ENCODE measurements at places on chromosomes 5 and 9.
A peak's percentile ranks its signal among the peaks of the same experiment; 100 is the strongest.

DNA sequence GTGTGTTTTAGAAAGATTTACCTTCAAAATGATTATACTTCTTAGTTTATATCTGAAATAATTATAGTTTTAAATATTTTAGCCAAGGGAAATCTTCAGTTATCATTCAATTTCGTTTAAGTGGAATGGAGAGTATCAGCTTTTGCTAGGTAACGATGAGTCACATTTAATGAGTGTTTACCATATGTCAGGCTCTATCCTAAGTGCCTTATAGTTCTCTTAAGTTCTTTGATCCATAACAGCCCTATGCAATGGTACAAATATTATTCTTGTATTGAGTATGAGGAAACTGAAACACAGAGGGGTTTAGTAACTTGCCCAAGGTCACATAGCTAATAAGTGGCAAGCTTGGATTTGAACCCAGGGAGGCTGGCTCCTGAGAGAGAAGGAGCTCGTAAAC lies 37.5 kb upstream of the SHB start:
- no peak for DNase-seq

GRCh38 chr5:58810086-58810485 lies 227.2 kb downstream of the RAB3C start:
- DNase-seq: no peak

- DNase-seq: peak; percentile 93
Measured at GRCh38 chr9:37119907-37120842, at the start of gene ZCCHC7. TSS of gene ZCCHC7 (plus strand) at chr9:37120574.

- no peak for DNase-seq
Measured at GRCh38 chr5:141903261-141903660, 20.4 kb upstream of the DELE1 start.

DNA sequence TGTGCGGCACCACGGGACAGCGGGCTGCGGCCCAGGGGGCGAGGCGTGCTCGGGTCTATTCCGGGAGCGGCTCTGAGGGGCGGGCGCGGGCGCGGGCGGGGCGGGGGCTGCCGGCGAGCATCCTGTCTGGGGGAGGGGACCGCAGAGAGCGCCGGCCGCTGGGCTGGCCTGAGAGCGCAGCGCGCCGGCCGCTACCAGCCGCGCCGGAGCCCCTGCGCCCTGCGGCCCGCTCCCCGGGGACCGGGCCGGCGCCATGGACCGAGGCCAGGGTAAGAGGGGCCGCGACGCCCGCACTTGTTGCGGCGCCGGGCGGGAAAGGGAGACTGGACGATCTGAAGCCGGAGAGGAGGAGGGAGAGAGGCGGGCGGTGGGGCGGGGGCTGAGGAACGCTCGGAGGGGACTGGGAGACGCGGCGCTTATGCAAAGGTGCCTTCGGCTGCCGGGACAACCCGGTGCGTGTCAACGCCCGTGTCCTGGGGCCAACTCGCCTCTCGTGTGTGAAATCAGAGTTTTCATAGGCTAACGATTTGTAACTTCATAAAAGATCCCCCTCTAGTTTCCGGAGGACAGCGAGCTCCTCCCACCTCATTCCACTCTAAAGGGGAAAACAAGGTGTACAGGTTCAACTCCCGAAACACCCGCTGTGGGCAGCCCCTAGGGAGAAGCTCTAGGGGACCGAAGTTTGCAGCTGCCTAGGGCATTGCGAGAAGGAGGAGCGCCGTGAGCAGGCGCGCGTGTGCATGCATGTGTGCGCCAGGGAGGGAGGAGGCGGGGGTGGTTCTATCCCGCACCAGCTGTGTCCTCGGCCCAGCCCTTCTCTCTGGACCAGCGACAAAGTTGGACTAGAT lies at the start of gene AFAP1L1:
Gene AFAP1L1 (plus strand): TSS at position 144 of the 848 bp plus-strand sequence. CDS start 110 bp downstream, at position 254.
- peak; percentile 58 for DNase-seq

- no peak for DNase-seq
Measured at GRCh38 chr9:68706363-68707201, 1.5 kb downstream of the PIP5K1B start.

DNA sequence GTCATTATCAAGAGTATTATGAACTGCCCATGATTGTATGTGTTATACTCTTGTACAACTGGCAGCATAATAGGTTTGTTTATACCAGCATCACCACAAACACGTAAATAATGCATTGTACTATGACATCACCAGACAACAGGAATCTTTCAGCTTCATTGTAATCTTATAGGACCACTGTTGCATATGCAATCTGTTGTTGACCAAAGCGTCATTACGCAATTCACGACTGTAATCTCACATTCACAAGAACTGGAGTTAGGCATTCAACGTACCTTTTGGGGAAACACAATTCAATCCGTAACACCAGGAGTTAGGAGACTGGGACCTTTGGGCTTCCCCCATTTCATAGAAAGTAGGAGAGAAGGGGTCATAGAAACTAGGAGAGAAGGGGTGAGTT lies 20.4 kb upstream of the ARSI start:
- no peak for DNase-seq

DNA sequence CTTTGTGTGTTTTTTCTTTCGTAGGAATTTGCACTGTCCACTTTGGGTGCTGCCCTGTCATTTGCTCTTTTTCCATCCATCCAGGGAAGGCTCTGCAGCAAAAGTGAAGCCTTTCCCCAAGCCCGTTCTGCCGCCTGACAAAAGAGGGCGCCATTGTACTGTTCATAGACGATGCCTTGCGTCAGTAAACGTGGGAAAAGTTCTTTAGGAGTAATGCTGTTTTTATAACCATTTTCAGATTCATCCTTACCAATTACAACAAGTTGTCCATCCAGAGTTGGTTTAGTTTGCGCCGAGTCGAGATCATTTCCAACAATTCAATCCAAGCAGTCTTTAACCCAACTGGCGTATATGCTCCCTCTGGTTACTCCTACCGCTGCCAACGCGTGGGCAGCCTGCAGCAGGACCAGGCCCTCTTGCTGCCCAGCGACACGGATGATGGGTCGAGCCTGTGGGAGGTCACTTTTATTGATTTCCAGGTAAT lies 34.3 kb upstream of the RPS23 start:
- peak; percentile 16 for DNase-seq

DNA sequence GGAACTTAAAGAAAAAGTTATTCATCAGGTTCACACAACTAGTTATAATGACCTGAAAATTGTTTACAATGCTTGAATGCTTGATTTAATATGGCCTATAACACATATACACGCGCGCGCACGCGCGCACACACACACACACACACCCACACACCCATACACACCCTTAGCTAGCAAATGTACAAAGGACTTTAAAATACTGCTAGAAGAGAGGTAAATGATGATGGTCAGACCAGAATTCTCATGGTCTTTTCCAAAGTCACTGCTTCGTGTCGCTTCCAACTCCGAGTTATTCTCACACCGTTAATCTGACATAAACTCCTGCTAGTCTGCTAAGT lies 5.9 kb downstream of the LSM11 start:
- no peak for DNase-seq

GRCh38 chr9:91773156-91773555 lies 176.9 kb downstream of the ROR2 start:
- no peak for DNase-seq

GRCh38 chr5:133682451-133682850 lies 70.1 kb upstream of the FSTL4 start:
- DNase-seq: no peak

- DNase-seq: no peak
Measured at GRCh38 chr5:169268019-169268418, 32.9 kb downstream of the SLIT3 start.

DNA sequence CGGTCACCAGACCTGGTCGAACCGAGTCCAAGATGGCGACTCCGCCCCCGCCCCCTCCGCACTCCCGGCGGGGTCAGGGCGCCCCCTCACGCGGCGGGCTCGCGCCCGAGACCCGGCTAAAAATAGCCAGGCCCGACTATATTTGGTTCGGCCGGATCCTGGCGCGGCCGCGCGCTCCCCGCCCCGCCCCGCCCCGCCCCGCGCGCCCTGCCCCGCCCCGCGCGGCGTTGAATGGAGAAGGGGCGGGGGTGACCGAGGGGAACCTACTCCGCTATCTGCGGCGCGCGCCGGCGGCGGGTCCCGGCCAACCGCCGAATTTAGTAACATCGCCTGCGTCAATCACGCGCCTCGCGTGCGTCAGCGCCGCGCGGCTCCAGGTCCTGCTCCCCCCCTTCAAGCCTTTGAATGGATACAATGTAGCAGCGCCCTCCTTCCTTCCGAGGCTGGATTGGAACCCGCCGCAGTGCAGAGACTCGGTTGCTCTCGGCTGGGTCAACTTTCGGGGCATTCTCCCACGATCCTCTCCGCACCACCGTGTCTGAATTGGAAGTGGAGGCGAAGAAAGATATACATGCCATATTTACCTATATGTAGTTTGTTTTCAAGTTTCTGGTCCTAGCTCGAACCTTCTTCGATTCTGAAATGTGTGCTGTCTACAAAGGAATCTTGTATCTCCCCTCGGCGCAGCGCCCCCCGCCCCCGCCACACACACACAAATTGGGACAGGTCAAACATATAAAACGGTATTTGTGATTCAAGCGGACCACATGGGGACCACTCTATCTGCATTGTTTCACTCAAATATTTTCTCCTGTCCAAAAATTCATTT lies 1.6 kb upstream of the NR4A3 start:
- DNase-seq: peak; percentile 93

- DNase-seq: no peak
Measured at GRCh38 chr9:79719021-79719420, 147.3 kb downstream of the TLE4 start.

DNA sequence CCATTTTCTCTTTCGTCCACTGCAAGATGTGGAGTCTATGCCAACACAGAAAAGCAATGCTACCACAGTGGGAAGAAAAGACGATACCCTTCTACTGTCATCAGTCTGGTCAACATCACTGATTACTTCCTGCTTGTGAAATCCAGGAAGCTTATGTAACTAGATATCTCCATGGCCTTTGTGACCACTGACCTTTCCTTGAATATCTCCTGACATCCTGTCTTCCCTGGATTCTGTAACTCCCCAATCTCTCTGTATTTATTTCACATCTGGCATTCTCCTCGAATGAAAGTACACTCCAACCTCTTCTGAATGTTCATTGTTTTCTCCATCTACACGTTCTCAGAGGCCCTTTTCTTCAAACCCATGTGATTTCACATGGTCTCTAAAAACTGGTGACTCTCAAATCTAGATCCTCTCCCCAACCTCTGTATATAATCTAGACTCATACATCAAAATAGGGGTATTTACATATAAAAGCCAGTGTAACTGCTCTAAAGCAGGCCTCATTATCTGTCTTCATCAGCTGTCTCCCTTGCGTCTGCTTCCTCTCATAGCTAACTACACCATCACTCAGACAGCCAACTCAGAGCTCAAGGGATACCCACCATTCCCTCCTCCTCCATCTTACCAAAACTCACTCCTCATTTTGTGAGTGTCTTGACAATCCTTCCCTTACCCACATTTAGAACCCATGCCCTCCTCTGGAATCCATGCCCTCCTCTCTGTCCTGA lies 156.8 kb downstream of the SEMA5A start:
- DNase-seq: no peak

GRCh38 chr5:150636391-150637244 lies 3.8 kb upstream of the SYNPO start:
- no peak for DNase-seq

- no peak for DNase-seq
Measured at GRCh38 chr9:85859765-85860164, 81.2 kb upstream of the NAA35 start.

GRCh38 chr5:65721050-65721719 lies 724 bp downstream of the SGTB start:
- peak; percentile 39 for DNase-seq

DNA sequence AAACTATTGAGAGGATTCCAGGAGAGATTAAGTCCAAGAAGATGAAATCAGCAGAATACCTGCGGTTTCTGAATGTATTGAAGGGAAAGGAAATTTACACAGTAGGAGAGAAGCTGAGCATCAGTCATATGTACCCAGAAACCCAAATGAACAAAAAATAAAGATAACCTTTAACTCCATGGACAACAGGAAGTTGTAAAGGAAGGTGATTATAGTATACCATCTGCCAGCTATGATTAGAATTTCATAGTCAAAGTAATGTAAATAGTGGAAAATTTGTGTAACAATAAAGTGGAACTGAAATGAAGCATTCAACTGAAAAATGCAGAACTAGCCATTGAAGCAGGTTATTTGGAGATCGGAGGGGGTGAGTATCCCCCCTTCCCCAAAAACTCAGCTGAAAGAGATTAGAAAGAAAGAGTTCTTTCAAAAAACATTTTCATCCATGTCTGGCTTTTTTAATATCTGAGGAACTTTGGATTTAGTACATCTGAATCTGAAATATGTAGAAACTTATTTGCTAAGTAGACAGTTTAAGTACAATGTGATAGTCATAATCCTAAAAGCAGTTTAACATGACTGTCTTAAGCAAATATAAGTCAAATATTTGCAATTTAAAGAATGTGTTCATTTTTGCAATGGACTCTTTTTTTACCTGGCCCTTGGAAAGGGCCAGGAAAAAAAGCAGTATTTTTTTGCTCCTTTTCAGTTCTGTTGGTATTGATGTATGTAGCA lies 58.4 kb downstream of the APC start:
- no peak for DNase-seq

GRCh38 chr9:24516463-24516862 lies 29.2 kb downstream of the IZUMO3 start:
- DNase-seq: no peak

- DNase-seq: no peak
Measured at GRCh38 chr9:136232969-136233368, 12.6 kb downstream of the QSOX2 start.

- no peak for DNase-seq
Measured at GRCh38 chr9:35555881-35556280, 49.2 kb upstream of the TESK1 start.

GRCh38 chr5:132086277-132086794 lies 12.7 kb downstream of the CSF2 start:
- DNase-seq: no peak

- DNase-seq: no peak
Measured at GRCh38 chr9:89497257-89497963, 503 bp downstream of the SEMA4D start.

GRCh38 chr5:32852535-32852934 lies 141.4 kb downstream of the NPR3 start:
- no peak for DNase-seq

DNA sequence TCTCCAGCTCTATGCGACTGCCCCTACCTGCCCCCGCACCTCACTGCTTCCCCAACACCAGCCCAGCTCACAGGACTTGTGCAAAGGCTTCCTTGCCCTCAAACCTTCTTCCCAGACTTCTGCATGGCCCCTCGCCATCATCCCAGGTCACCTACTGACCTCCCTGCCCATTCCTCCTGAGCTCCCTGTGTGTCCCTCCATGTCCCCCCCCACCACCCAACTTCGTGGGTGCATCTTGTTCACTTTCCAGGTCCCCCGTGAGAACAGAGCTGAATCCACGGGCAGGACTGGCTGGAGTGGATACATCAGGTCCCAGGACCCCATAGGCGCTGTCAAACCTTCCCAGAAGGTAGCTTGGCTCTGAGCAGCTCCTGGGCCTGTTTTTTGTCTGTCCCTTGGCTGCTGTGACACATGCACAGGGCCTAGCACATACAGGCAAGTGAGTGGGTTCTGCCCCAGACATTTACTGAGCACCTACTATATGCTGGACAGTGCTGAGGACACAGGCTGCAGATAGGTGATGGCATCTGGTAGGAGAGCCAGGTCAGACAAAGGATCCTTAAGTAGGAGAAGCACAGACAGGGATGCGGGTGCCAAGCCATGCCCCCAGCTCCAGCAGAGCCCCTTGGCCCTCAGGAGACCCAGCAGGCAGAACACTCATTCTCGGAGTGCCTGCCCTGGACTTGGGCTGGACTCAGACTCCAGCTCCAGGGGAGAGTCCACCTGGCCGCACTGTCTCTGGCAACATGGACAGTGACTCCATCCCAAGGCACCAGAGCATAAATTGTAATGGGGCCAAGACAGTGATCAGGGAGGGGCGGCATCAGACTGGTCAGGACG lies 15.0 kb downstream of the NINJ1 start:
- DNase-seq: no peak

Data from HuH-7.5 (cell line).